ENCODE measurements at places on chromosomes 3 and 15. TPM values are rescaled to one million over a fixed set of nuclear protein-coding genes. Genes with fewer than 3 reads are reported as not detected.

CPEB1 gene
- 4.1 TPM for polyA plus RNA-seq

FOXB1 gene
- not detected for polyA plus RNA-seq

FXR1 gene
- polyA plus RNA-seq, result 196 TPM

DNA sequence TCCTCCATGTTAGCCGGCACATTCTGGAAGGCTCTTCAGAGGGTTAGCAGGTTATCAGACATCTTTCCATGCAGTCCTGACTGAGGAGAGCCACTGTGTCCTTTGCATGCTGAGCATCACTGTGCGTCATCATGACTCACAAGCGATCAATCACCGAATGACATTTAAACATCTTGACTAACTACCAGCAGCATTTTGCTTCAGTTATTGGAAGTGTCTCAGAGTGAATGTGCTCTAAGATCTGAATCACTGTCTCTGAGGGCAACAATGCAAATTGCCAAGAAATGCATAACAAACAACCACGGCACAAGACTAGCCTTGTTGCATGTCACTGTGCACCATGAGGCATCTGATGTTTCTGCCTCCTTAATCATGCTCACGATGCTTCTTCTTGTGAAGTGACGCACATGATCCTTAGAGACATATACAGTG, 18.3 kb upstream of the ATP8B4 start:
- no peak for DNase-seq

DNA sequence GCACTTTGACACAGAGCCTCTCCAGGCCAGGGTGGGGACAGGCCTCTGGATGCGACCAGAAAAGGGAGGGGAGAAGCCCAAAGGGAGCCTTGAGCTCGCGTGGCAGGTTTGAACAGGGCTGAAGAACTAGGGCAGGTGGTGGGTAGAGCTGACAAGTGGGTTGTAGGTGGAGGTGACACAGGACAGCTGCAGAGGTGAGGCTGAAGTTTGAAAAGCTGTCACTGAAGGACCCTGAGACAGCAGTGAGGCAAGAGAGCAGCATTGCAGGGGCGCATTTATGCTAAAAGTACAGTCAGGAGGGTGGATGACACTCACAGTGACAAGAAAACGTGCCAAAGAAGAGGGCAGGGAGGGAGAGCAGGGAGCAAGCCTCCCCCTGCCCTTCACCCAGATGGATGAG, 21.8 kb upstream of the EPB42 start:
- DNase-seq, result no peak

TIGIT gene
- polyA plus RNA-seq, result 0.26 TPM

- DNase-seq, result no peak
These were observed 23.0 kb downstream of the ACAD9 start for GRCh38 chr3:128902426-128902825.

PLA2G4E gene
- 0.15 TPM for polyA plus RNA-seq

DNA sequence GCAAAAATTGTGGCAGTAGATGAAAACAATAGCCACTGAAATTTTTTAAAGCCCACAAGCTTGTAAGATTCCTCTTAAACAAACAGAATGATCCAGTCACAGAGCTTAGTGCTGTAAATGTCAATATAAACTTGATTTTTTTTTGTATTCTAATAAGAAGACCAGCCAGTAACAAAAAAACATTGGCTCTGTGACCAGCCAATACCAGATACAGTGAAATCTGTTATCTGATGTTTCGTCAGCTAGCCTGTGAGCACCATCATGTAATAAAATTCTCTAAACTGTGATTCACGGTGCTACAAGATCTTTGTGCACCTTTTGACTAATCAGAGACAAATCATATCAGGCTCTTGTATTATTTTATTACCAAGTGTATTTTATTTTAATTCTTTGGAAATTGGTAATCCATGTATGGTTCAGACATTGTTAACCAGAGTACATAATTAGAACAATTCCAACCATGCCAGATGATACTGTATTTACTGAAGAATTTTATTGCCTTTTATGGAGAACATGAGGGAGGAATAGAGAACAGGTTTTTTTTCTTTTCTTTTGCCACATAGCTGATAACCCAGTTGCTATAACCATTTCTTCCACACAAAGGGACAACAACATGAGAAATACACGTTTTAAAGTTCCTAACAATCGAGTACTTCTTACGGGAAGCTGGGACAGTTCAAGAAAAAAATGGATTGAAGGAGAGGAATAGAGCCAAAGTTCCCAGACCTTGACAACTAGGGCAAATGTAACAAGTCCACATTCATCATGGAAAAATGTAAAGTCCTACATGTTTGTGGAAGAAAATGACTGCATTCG, 71.9 kb downstream of the FILIP1L start:
- no peak for DNase-seq

GRCh38 chr15:93268066-93268465, 179.1 kb upstream of the RGMA start:
- DNase-seq, result no peak

GRCh38 chr15:88204584-88204983, 52.0 kb downstream of the NTRK3 start:
- no peak for DNase-seq

GRCh38 chr3:190696777-190697501, 165.6 kb downstream of the GMNC start:
- no peak for DNase-seq

GRCh38 chr3:171404376-171404967, 55.7 kb downstream of the TNIK start:
- no peak for DNase-seq

DNA sequence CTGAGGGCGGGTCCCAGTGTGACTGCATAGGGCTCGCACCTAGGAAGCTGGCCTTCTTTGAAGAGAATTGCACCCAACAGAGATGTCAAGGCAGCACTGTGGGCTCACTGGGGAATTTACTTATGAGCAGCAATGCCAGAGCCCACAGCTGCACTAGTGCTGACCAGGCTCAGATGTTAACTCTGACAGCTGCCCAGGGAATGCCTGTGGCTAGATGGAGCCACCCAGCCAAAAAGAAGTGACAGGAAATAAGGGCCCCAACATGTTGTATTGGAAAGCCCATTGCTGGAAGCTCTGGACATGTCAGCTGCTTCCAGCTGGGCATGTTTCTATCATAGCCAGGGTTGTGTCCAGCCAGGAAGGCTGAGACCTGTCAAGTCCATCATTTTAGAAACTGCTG, 90.9 kb upstream of the ZNF280D start:
- no peak for DNase-seq

LSAMP gene
- 17.3 TPM for polyA plus RNA-seq

GRCh38 chr3:133765256-133765655, 19.1 kb downstream of the TF start:
- DNase-seq, result no peak

RPL22L1 gene
- polyA plus RNA-seq, result 74.9 TPM

DNA sequence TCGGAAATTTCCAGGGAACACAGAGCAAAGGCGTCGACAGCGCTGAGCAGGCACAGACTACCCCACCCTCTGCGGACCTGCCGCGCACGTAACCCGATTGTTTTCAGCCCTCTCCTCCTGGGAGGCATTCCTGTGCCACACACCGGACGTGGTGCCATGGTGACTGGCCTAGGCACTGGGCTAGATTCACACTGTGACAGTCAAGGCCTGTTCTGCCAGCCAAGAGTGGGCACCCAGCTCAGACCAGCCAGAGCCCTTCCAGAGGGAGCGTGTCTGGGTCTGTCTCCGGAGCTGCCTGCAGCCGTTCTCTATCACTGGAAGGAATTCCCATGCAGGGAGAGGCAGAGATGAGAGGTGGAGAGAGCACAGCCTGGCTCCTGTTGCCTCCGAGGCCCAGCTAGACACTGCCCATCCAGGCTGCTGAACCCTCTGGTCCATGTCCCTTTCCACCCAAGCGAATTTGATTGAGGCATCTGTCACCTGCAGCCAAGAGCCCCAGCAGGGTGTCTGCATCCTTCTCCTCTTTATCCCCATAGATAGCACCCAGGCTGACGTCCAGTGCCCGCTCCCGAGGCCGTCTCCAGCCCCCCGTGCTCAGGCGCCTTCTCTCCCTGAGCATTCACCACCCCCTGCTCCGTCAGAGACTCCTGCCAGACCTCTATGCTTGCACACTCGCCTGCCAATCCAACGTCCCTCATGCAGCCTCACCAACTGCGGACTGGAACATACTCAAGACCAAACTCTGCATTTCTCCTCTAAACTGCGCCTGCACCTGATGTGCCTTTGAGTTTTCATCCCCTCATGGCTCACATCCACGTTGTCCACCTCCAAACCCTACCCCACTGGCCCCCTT, 267.5 kb downstream of the OCA2 start:
- no peak for DNase-seq

- DNase-seq, result peak; percentile 60
These were observed 1076.8 kb downstream of the TBL1XR1 start for GRCh38 chr3:176120507-176120906.

FETUB gene
- not detected for polyA plus RNA-seq

- DNase-seq, result no peak
These were observed 41.4 kb upstream of the EIF1B start for GRCh38 chr3:40267937-40268724.

- DNase-seq, result no peak
These were observed 27.2 kb downstream of the SNX1 start for GRCh38 chr15:64122936-64123351.
